Psoas muscle (tissue), 8 donors: ENCODE measurements at places on chromosomes 12 and 14. TPM values are rescaled to one million over a fixed set of nuclear protein-coding genes. Genes with fewer than 3 reads are reported as not detected.

DNA sequence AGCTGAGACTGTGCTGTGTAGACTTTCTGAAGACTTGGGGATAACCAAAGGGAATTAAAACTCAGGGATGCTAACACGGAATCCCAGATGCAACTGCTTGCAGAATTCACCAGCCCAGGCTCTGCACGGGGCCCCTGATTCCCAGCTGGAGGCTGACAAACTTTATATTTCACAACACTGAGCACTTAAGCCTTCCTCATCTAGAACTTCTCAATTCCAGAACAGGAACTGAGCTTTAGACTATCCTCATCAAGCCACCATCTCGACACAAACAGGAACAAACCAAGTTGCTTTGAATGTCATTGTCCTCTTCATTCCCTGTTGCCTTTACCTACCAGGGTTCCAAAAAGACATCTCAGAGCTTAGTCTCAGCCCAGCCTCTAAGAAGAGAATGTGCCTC, 22.2 kb downstream of the CCDC63 start:
- no peaks in the 10 kb centered on the region for H3K4me1 ChIP-seq
- DNase-seq = no peak
- H3K27ac ChIP-seq = no peak overlapping the region
- H3K4me3 ChIP-seq = no peak overlapping the region
- no peaks in the 10 kb centered on the region for H3K27me3 ChIP-seq
- H3K36me3 ChIP-seq = no peaks in the 10 kb centered on the region

DNA sequence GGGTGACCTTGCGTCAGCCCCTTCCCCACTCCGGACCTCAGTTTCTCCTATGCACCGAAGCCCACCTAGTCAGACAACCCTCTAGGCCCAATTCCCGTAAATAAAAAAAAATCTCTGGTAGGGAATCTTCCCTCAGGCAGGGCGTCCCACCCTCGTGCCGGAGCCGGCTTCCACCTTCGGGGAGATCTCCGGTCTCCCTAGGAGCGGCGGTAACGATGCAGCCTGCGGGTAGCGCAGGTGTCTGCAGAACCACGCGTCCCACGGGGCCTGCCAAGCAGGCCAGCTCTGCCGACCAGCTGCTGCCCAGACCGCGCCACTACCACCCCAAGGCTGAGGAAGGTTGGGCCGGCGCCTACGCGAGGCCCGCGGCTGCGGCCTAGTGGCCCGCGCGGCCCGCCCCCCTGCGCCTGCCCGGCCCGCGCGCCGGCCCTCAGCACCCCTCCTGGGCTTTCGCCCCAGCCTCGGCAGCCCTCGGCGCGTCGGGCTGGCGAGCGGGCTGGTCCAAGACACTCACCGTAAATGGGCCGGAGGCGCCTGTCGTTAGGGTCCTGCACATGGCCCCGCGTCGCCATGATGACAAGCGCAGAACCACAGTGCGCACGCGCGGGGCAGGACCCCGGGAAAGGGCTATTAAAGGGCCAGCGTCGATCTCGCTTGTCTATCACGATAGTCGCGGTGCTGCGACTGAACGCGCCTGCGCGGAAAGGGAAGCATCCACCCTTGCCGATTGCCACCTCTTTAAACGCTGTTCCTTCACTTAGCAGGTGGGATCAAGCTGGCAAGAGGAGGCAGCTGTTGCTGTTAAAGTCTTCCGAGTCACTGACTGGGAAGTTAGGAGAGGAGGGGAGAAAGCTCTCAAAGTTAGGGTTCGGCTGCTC, at the start of gene NAA25:
TSS of gene NAA25 (minus strand) at position 582 of the 878 bp plus-strand sequence. CDS start at position 572, 10 bp downstream.
- no peaks in the 10 kb centered on the region for H3K27me3 ChIP-seq
- H3K27ac ChIP-seq = peak within 1 kb of the TSS; percentile 89
- peak; percentile 94 for DNase-seq
- H3K36me3 ChIP-seq = peaks cover 10% of the 10 kb centered on the region
- peak within 1 kb of the TSS; percentile 78 for H3K4me3 ChIP-seq

- no peaks in the 10 kb centered on the region for H3K4me1 ChIP-seq
- H3K27ac ChIP-seq = no peak overlapping the region
- H3K36me3 ChIP-seq = no peaks in the 10 kb centered on the region
- no peaks in the 10 kb centered on the region for H3K27me3 ChIP-seq
Observed at GRCh38 chr12:110508071-110508586, 6.0 kb downstream of the RAD9B start.

- no peak within 1 kb of the TSS for H3K27ac ChIP-seq
- no peak for DNase-seq
- H3K36me3 ChIP-seq = no peaks in the 10 kb centered on the region
- H3K4me3 ChIP-seq = peak within 1 kb of the TSS; percentile 59
Observed at GRCh38 chr12:128852885-128853599, at the start of gene GLT1D1. Gene GLT1D1 (plus strand): TSS chr12:128853478. CDS start chr12:128853582, 104 bp downstream.

- H3K27me3 ChIP-seq = no peaks in the 10 kb centered on the region
- no peaks in the 10 kb centered on the region for H3K36me3 ChIP-seq
- no peak for DNase-seq
- H3K4me3 ChIP-seq = no peak overlapping the region
- H3K27ac ChIP-seq = no peak overlapping the region
Observed at GRCh38 chr12:77179515-77179914, 114.1 kb upstream of the E2F7 start.

DNA sequence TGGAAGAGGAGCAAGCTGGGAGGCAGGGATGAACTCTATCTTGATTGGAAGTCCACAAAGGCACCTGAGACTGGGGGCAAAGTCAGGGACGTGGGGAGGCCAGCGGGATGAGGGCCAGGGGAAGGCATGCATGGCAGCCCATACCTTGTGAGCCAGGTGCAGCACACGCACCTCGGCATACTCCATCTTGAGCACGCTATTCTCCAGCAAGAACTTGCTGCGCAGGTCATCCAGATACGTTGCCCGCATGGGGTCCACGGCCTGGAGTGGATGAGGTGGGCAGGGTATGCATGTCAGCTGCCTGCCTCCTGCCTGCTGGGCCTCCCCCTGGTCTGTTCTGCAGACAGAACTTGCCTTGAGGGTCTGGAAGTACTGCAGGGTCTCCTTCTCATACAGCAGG, 3.9 kb downstream of the RABGGTA start:
- H3K27me3 ChIP-seq = no peaks in the 10 kb centered on the region
- DNase-seq = no peak
- H3K27ac ChIP-seq = no peak overlapping the region
- H3K4me1 ChIP-seq = no peaks in the 10 kb centered on the region
- H3K4me3 ChIP-seq = no peak overlapping the region

- no peak overlapping the region for H3K4me3 ChIP-seq
- H3K27me3 ChIP-seq = no peaks in the 10 kb centered on the region
- no peaks in the 10 kb centered on the region for H3K4me1 ChIP-seq
Observed at GRCh38 chr14:74275241-74275841, 27.4 kb downstream of the ABCD4 start.

- no peaks in the 10 kb centered on the region for H3K36me3 ChIP-seq
- H3K4me3 ChIP-seq = no peak overlapping the region
- DNase-seq = no peak
- H3K27me3 ChIP-seq = no peaks in the 10 kb centered on the region
- H3K4me1 ChIP-seq = no peaks in the 10 kb centered on the region
Observed at GRCh38 chr14:70011098-70011497, 131.9 kb downstream of the SMOC1 start.

GRCh38 chr14:67510121-67510520, 21.6 kb upstream of the TMEM229B start:
- H3K4me3 ChIP-seq = no peak overlapping the region
- DNase-seq = no peak
- H3K27ac ChIP-seq = no peak overlapping the region
- no peaks in the 10 kb centered on the region for H3K27me3 ChIP-seq

DNA sequence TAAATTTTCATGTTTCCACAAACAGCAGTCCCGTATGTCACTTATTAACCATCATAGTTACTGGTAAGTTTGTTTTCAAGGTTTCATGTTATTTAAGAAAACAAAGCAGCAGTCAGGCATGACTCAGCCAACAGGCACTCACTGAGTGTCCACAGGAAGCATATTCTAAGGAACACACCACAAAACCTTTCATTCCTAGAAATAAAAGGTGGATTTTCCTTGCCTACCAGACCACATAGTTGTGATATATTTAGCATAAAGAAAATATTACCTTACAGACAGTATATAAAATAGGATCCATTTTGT, 143.3 kb upstream of the AVPR1A start:
- H3K27me3 ChIP-seq = no peaks in the 10 kb centered on the region
- no peak overlapping the region for H3K27ac ChIP-seq
- no peaks in the 10 kb centered on the region for H3K36me3 ChIP-seq
- H3K4me3 ChIP-seq = no peak overlapping the region

GRCh38 chr14:33589334-33589733, 361.5 kb downstream of the EGLN3 start:
- DNase-seq = no peak
- no peaks in the 10 kb centered on the region for H3K27me3 ChIP-seq
- H3K4me1 ChIP-seq = no peaks in the 10 kb centered on the region
- no peak overlapping the region for H3K4me3 ChIP-seq
- H3K36me3 ChIP-seq = no peaks in the 10 kb centered on the region

DNA sequence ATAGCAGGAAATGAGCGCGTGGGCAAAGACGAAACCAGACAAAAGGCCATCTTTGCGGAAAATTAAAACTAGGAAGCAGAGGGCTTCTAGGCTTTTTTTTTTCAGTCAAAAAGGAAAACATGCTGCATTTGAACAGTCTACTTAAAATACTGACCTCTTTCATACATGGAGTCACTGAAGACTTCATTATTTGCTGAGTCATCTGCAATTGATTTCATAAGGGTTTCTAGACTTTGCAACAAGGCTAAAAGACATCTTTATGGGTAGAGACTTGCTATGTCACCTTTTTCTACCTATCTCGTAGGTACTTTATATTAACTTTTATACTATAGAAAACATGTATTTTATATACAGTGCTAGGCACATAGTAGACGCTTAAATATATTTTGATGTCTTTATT, 238.4 kb downstream of the TMEM132D start:
- no peak overlapping the region for H3K27ac ChIP-seq
- no peaks in the 10 kb centered on the region for H3K36me3 ChIP-seq
- H3K4me1 ChIP-seq = no peaks in the 10 kb centered on the region
- H3K27me3 ChIP-seq = no peaks in the 10 kb centered on the region
- no peak for DNase-seq

DNA sequence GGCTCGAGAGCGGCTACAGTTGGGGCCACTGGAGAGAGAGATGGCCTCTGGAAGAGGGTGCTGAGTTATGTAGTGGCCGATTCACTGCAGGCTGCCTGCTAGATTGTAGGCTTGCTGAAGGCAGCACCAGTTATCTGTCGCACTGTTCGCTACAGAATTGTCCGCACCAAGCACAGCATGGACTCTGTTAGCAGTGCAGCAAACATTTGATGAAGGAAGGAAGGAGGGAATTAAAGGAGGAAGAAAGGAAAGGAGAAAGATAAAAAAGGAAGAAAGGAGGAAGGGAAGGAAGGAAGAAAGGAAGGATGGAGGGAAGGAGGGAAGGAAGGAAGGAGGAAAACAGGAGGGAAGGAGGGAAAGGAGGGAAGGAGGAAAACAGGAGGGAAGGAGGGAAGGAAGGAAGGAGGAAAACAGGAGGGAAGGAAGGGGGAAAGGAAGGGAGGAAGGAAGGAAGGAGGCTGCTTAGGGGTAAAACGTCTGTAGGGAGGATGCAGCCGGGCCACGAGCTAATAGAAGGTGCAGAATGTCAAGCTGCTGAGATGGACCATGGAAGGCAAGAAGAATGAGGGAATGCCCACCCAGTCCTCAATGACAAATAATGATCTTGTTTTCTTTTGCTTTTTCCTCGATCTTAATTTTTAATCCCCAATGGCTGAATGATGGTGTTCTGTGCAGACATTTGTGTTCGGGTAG, 27.3 kb upstream of the ADIPOR2 start:
- H3K27me3 ChIP-seq = no peaks in the 10 kb centered on the region
- no peak overlapping the region for H3K4me3 ChIP-seq
- H3K36me3 ChIP-seq = no peaks in the 10 kb centered on the region
- no peak overlapping the region for H3K27ac ChIP-seq
- H3K4me1 ChIP-seq = peaks cover 17% of the 10 kb centered on the region
- no peak for DNase-seq

- H3K27me3 ChIP-seq = no peaks in the 10 kb centered on the region
- DNase-seq = no peak
- H3K4me1 ChIP-seq = no peaks in the 10 kb centered on the region
- H3K27ac ChIP-seq = no peak overlapping the region
- no peak overlapping the region for H3K4me3 ChIP-seq
- H3K36me3 ChIP-seq = no peaks in the 10 kb centered on the region
Observed at GRCh38 chr12:79597910-79598309, 92.9 kb downstream of the PAWR start.

The ANKS1B gene
- 4.8 TPM for total RNA-seq

The P2RX4 gene
- total RNA-seq = 3.4 TPM

The KRT72 gene
- not detected for total RNA-seq

The RNASE2 gene
- total RNA-seq = 0.78 TPM

The DNAAF2 gene
- total RNA-seq = 4.1 TPM

The IGF1 gene
- 23.9 TPM for total RNA-seq

The VRTN gene
- not detected for total RNA-seq

The RNASE12 gene
- not detected for total RNA-seq
